ENCODE measurements at places on chromosomes 7 and 10.
A peak's percentile ranks its signal among the peaks of the same experiment; 100 is the strongest.

DNA sequence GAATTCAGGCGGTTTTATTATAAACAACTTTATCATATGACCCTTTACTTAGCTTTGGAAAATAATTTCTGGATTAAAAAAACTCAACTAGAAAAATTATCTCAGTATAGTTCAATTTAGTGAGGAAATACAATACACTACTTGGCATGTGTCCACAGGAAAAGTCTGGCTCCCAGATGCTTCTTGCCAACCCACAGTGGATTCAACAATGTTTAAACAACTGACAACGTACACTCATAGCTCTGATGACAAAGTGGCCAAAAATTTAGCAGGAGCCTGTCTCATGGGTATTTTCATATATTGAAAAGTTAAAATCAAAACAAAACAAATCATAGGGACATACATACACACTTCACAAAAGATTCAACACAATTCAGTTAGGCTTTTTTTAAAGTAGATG is 158.8 kb downstream of the SKAP2 start:
- DNase-seq = peak; percentile 54

DNA sequence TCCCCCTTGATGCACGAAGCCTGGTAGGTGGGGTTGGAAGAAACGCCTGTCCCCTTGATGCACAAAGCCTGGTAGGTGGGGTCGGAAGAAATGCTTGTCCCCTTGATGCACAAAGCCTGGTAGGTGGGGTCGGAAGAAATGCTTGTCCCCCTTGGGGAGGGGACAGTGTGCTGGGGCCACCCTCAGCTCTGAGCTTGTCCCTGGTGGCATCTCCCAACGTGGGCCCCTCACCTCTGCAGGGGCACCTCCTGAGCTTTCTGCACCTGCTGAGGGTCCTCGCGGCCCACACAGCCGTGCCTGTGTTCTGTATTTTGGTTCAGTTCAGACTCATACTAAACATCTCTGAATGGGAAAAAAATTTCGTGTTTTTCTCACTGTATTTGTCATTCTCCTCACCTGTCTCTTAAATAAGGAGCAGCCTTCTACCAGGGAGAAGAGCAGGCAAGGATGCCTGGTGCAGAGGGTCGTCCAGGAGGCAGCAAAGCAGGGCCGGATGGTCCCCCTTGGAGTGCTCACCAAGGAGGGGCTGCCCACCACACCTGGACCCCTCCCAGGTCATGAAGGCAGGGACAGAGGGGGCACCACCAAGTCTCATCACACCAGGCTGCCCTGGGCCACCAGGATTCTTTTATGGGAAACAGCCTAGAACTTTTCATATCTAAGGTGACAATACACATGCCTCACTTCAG is 24.7 kb downstream of the VIPR2 start:
- no peak for DNase-seq

GRCh38 chr7:95213148-95213547 is 111.2 kb downstream of the PON1 start:
- DNase-seq = no peak

DNA sequence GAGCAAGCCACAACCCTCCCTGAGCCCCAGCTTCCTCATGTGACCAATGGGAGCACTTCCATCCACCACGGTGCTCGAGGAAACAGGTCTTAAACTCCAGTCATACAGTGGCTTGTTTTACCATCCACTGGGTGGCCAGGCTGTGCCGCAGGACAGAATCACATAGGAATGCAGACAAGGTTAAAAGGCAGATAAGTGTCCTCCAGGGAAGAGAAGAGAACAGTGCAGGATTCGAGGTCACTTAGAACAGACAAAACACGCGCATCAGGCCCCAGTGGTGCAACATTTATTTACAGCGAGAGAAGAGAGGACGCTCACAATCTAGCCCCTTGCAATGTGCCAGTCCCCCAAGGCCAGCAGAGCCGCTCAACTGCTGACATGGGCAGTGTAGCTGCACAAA is 92.8 kb downstream of the TMEM130 start:
- DNase-seq = no peak

DNA sequence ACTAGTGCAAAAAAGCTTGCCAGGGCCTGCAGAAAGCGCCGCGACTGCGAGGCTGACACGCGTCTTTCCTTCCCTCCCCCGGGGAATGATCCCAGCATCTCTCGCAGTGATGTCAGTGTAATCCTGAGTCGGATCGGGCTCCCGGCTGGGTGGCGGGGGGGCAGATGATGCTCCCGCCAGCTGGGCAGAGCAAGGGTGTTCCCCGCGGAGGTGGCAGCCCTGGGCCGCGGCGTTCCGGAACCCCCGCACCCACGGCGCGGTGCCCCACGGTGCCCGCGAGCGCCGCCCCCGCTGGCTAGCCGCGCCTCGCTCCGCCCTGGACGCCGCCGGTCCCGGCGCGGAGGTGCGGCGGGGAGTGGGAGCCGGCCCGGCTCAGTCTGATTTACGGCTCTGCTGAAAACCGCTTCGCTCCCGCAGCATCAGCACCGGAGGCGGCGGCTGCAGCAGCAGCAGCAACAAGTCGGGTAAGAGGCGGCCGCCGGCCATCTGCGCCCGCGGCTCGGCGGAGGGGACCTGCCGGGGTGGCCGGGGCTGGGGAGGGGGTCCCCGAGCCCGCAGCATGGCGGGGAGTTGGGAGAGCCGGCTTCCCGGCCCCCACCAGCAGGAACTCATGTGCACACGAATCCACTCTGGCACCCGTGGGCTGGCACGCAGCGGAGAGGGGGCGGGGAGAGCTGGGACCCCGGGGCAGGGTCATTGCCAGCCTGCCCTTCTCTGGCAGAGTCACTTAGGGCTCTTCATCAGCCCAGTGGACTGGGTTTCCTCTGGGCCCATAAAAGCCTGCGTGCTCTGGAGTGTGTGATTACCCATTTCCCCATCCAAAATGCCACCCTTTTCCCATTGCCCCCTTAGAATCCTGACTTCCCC is at the start of gene ZNF365:
TSS of gene ZNF365 (plus strand) at position 375 of the 867 bp plus-strand sequence. CDS start 1,825 bp downstream, outside the sequence.
- peak; percentile 11 for DNase-seq

- no peak for DNase-seq
These were observed 389.9 kb upstream of the AKR1E2 start for GRCh38 chr10:4436103-4436502.

- no peak for DNase-seq
These were observed 894 bp downstream of the ATXN7L1 start for GRCh38 chr7:105875505-105875904.

All from LNCaP clone FGC (cell line).